ENCODE measurements at places on chromosomes 16 and 17.

DNA sequence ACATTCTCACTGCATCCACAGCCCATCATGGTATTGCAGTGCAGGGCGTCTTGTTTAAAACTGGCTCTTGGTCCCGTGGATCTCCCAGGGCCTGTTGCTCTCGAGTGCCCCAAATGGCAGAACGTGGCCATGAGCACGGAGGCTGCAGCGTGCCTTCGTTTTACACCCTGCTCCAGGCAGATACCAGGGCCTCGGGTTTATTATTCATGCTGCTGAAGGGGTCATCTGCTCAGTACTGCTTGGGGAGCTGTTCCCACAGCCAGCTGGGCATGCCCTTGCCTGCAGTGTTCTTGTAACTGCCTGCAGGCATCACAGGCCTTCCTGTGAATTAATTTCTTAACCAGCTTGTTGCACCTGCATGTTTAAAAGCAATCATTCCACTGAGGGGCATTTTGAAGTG, 129.7 kb upstream of the CHMP6 start:
- DNase-seq, result peak; percentile 48

- peak; percentile 26 for DNase-seq
These were observed 293.4 kb downstream of the XYLT1 start for GRCh38 chr16:17177242-17177958.

DNA sequence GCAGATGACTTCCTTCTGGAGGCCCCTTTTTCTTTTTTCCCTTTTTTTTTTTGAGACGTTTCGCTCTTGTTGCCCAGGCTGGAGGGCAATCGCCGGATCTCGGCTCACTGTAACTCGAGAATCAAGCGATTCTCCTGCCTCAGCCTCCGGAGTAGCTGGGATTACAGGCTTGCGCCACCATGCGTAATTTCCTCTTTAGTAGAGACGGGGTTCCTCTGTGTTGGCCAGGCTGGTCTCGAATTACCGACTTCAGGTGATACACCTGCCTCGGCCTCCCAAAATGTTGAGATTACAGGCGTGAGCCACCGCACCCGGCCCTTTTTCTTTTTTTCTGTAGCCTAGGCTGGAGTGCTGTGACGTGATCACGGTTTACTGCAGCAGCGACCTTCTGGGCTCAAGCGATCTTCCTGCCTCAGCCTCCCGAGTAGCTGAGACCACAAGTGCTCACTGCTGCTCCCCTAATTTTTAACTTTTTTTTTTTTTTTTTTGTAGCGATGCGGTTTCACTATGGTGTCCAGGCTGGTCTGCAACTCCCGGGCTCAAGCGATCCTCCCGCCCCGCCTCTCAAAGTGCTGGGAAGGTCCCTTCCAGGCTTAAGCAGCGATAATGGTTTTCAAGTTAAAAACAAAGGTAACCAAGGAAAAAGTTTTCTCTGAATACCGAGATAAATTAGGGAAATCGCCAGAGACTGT, 956 bp upstream of the IST1 start:
- DNase-seq, result peak; percentile 46

GRCh38 chr17:9233761-9234160, 212.5 kb downstream of the NTN1 start:
- no peak for DNase-seq

- DNase-seq, result peak; percentile 97
These were observed 114.0 kb downstream of the C16orf95 start for GRCh38 chr16:87203060-87203656.

GRCh38 chr17:58337210-58337599, 8.6 kb upstream of the TSPOAP1 start:
- no peak for DNase-seq

DNA sequence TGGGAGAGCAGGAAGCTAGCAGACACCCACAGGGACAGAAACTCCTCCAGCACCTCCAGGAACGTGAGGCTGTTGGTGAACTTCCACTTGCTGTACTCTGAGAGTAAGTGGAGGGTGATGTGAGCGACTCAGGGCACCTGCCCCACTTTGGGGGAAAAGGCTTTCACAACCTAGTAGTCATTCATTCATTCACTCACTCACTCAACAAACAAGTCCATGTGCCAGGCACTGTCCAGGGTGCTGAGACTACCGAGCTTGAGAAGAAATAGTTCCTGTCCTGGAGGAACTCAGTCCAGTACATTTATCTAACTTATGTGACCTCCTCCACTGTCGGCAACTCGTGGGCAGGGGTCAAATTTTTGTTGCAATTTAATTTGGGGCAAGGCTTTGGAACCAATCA, 26.6 kb downstream of the LGALS9 start:
- peak; percentile 17 for DNase-seq

GRCh38 chr17:82935966-82936767, 96.3 kb upstream of the ZNF750 start:
- no peak for DNase-seq

DNA sequence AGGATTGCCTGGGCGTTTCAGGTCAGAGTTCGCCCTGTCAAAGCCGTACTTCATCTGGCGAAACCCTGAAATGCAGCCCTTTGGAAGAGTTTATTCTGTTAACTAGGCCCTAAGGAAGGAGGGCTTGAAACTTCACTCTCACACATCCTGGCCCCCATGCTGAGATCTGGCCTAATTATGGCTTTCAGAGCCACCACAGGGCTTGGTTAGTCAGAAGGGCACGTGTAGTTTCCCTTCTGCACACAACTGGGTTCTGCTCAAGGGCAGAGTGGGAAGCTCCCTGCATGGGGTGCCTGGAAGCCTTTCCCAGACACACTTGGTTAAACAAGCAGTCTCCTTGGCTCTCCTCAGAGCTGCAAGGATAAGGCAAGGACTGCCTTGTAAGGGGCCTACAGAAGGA, 397.3 kb downstream of the SHISA9 start:
- peak; percentile 70 for DNase-seq

GRCh38 chr17:16962804-16963203, 9.1 kb downstream of the TNFRSF13B start:
- DNase-seq, result no peak

- DNase-seq, result no peak
These were observed 66.4 kb downstream of the ABCC1 start for GRCh38 chr16:16015849-16016248.

DNA sequence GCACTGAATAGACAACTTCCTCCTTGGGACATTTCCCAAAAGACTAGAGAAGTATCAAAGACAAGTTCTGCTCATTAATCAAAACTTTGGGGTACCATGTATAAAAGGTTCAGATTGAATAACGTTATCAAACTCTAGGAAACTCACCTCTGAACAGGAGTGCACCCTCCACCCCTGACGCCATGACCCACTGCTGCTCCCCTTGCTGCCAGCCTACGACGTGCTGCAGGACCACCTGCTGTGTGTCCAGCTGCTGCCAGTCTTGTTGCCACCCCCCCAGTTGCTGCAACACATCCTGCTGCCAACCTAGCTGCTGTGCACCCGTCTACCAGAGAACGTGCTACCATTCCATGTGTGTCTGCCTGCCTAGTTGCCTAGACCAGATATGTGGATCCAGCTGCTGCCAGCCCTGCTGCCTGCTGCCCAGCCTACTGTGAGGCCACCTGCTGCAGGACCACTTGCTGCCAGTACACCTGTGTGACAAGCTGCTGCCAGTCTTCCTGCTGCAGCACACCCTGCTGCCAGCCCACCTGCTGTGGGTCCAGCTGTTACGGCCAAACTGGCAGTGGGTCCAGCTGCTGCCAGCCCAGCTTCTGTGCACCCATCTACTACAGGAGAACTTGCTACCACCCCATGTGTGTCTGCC, 13.8 kb upstream of the KRTAP9-2 start:
- DNase-seq, result no peak

GRCh38 chr17:48633266-48633677, 7.1 kb upstream of the HOXB9 start:
- no peak for DNase-seq

DNA sequence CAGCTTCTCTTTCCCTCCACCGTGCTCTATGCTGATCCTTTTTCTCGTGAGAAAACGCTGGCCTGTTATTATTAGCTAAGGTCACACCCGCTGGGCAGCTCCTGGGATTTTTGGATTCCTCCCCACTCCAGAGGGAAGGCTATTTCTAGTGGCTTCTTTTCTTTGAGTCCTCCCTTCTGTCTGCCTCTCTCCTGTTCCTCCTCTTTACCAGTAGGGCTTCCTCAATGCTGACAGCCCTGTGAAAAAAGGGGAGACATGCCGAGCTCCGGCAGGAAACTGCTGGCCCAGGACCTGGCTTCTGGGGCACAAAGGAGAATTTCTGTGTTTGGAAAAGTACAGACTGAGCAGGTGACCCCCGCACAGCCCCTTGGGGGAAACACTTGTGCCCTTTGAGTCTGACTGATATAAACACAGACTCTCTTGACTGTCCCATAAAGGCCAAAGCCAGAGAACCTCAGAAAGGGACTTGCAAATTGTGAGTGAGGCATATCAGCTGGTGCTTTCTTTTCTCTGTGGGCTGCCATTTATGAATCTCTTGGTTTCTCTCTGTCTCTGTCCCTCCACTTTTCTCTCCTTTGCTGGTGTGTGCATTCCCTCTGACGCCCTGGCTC, 14.0 kb upstream of the RNF135 start:
- peak; percentile 13 for DNase-seq

DNA sequence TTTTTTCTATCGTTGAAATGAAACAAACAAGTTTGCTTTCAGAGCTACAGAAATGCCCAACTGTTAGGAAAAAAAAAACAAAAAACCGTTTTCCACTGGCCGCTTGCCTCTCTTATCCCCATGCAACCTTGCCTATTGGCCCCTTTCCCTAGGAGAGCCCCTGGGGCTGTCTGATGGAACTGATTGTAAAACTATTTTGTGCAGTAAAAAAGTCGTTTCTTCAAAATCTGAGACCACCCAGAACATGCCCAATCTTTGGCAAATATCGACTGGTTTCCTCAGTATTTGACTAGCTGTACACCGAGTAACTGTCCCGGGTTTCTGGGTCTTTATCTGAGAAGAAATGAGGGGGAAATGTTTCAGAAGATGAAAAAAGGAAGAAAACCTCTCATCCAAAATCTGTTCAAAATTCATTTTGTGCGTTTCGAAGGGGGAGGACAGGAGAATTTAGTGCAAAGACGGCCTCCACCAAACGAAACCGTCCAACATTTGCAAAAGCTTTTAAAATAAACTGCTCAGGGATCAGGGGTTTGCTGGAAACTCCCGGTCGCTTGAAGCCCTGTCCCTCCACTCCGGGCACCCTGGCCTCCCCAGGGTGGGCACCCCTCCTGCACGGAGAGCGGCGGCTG, 1.1 kb upstream of the GNAO1 start:
- no peak for DNase-seq

- peak; percentile 84 for DNase-seq
These were observed 6.5 kb upstream of the CCL2 start for GRCh38 chr17:34248511-34249024.

- DNase-seq, result no peak
These were observed 79.8 kb downstream of the CMIP start for GRCh38 chr16:81524382-81524781.

GRCh38 chr17:36849871-36850348, 87.4 kb upstream of the LHX1 start:
- DNase-seq, result peak; percentile 64

Measured in fibroblast of skin of scalp (primary cell).